Tibial nerve (tissue), 4 donors: ENCODE measurements at places on chromosomes 13 and 19. TPM values are rescaled to one million over a fixed set of nuclear protein-coding genes. Genes with fewer than 3 reads are reported as not detected.

ZNF737 gene
- 9.8 TPM for total RNA-seq

APOC1 gene
- 213 TPM for total RNA-seq

STARD13 gene
- total RNA-seq: 52.7 TPM

GRCh38 chr13:97913206-97913605 lies 40.3 kb upstream of the IPO5 start:
- DNase-seq: no peak

- no peak for DNase-seq
Observed at GRCh38 chr19:28169168-28169887, 1043.6 kb downstream of the UQCRFS1 start.

GRCh38 chr13:49183672-49184325 lies 36.3 kb upstream of the MLNR start:
- DNase-seq: no peak

GRCh38 chr19:39497996-39498797 lies 550 bp upstream of the DLL3 start:
- DNase-seq: no peak

DNA sequence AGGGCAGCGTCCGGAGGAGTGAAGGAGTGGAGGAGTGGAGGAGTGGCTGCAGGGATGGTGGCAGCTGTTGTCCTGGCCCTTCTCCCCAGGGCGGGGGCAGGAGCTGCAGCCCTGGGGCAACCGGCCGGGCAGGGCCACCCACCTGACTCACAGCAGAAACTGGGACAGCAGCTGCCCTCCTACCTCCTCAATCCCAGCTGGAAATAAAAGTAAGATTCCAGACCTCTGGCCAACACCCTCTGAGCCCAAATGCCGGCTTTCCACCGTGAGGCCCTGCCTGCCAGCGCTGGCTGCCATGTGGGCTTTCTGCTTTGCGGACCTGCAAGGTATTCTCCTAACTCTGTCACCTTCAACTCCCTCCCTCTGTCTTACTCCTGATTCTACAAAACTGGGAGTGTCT lies 3.3 kb upstream of the CLPP start:
- no peak for DNase-seq

DNA sequence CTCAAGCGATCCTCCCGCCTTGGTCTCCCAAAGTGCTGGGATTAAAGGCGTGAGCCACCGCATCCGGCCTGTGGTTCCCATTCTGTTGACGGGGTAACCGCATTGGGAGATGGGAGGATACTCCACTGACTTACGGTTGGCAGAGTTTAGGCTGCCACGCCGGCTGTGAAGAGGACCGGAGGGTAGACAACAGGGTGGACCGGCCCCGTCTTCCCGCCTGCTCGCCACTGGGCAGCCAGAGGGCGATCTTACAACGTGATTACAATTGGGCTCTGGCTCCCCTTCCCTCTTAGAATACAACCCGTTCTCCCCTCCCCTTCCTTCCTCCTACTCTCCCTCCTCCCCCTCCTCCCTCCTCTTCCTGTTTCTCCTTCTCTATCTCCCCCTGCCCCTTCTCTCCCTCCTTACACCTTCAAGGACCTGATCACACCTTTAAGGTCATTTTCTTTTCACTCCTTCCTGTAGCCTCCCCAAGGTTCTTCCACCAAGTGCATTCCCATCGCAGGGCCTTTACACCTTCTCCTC lies 957 bp upstream of the CCDC194 start:
- peak; percentile 40 for DNase-seq

GRCh38 chr19:45767881-45768654 lies 984 bp downstream of the SIX5 start:
- peak; percentile 53 for DNase-seq

GRCh38 chr13:90872491-90873025 lies 474.9 kb upstream of the MIR17HG start:
- no peak for DNase-seq
